CD4-positive, alpha-beta T cell treated with Interleukin-21 for 1 hour (primary cell): ENCODE measurements at places on chromosomes 13 and 19.

- no peak for DNase-seq
Observed at GRCh38 chr13:43251961-43252360, 228.6 kb downstream of the DNAJC15 start.

- no peak for DNase-seq
Observed at GRCh38 chr13:40910324-40911050, 108.6 kb downstream of the ELF1 start.

DNA sequence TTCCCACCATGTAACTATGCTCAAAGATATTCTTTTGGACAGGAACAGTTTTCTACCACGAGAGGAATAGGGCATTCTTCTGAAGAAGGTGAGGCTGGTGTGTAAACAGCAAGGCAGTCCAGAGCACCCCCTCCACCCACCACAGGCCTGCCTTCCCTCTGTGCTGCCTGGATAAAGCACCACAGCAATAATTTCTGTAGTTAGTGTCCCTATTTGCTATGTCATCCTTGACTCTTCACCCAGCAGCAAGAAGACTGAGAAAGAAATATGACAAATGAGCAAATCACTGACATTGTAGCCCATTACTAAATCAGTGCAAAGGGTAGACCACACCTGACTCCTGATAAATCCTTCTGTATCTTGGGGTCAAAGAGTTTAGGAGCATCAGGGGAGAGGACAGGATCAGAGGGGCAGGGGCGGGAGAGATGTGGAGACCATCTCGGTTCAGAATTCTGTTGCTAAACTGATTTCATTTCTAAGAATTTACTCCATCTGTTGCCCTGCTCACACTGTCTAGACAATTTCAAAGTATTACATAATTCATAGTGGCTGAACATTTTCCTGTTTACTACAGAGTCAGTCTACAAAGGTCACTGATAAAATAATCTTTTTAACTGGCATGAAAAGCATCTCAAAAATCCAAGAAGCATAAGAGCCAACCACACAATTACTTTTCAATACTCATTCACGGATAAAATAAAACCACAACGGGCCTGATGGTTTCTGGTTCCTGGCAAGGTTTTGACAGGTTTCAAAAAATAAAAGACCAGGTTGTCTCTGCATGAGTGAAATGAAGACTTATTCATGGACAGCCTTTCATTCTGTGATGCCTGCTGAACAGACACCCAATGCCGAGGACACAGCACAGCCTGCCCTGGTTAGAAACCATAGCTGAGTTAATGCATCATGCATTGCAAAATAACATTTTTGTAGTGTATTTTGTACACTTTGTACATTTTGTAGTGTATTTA, 88.4 kb upstream of the IRS2 start:
- no peak for DNase-seq

DNA sequence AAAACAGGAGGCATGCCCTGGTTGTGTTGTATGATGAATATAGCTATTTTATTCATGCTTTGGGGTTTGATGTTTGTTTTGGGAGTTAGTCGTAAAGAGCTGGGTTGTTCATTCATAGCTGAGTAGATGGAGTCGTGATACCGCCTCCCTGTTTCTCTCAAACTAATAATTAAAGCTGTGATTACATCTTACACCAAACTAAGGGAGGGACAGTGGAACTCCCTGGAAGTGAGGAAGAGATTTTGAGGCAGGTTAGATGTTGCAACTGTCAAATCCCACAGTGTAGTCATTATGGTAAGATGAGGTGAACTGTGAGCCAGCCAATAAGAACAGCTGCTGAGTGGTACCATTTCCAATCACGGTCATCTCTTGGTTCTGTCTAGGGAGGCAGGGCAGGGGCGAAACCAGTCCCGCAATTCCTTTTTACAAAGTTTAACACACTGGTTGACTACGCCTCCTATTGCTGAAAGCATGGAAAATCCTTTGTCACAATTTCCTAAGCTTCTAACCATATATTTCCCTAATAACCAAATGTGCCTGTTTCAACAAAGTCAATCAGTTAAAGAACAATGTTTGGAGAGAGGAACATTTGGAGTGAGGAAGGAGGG, 207.6 kb upstream of the SERP2 start:
- no peak for DNase-seq

DNA sequence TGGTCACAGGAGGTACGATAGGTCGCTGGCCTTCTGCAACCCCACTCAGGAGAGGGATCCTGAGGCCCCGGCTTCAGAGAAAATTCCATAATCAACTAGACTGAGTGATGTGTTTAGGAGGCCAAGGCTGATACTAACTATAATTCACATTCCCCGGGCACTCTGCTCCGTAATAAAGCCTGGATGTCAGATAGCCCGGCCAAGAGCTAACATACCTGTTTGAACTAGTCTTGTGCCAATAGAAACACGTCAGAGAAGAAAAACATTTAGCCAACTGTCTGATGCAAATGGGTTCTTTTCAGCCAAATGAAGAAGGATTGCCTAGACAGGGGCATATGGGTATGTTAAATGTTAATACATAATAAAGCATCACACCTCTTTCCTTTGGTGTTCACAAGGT, 204.2 kb downstream of the TSHZ3 start:
- DNase-seq: no peak

DNA sequence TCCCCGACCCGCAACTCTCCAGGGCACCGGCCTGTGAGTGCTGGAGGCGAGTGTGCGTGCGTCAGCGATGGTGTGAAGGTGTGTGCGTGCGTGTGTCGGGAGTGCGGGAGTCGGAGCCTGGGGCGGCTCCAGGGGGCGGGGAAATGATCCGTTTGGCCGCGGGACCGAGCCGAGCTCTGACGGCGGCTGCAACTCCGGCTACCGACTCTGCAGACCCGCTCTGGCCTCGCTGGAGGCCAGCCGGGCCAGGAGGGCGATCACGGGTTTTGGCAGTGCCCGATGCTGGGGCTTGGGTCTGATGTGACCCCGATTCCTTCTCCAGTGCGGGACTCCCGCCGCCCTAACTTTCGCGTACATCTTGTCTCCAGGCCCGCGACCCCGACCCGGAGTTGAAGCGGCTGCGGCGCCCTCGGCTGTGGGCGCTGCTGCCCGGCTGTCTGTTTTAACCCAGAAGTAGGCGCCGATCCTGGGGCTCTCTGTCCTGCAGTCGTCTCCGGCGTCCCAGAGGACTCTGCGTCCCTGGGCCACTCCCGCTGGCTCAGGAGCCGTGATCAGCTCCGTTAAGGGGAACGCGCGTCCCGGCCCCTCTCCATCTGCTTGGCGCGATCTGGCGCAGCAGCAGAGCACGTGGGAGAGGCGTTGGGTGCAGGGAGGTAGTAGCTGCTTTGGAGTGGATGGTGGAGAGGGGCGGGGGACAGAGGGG, 1.2 kb downstream of the CHST8 start:
- DNase-seq: no peak

GRCh38 chr19:30064348-30064699, 122.3 kb downstream of the URI1 start:
- no peak for DNase-seq

DNA sequence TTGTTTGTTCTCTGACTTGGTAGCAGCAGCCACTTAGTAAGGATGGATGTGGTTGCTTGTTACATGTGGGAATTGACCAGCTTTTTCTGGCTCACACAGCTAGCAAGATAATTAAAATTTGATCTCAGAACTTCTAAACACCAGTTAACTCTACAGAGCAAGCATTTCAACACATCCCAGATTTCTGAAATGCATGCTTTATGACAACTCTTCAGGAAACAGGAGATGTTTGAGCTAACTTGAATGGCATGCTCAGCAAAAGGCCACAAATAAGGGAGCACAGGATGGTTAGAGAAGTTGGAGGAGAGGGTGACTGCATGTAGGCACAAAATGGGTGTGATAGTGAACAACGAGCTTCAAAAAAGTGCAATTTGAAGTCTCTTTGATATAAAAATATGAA, 167.1 kb upstream of the SPRY2 start:
- no peak for DNase-seq

GRCh38 chr19:55096061-55096701, 20.5 kb downstream of the EPS8L1 start:
- DNase-seq: no peak

GRCh38 chr19:45469945-45470761, 2.4 kb downstream of the FOSB start:
- DNase-seq: peak; percentile 80

DNA sequence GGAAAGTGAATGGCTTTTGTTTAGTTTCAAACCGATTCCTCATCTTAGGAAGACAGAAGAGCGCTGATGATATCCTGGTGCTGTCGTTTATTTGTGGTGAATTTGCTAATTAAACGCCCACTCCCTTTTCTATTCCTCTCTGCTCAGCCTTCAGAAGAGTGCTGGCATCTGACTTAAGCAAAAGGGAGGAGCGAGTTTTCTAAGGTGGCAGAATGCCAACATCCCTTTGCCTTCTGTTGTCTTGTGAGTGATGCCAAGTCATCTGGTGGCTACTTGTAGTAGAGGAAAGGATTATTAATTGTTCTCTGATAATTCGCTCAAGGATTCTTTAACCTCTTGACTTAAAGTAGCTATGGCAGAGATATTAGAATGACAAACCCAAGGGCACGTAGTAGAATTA, 68.1 kb downstream of the ERCC5 start:
- no peak for DNase-seq

DNA sequence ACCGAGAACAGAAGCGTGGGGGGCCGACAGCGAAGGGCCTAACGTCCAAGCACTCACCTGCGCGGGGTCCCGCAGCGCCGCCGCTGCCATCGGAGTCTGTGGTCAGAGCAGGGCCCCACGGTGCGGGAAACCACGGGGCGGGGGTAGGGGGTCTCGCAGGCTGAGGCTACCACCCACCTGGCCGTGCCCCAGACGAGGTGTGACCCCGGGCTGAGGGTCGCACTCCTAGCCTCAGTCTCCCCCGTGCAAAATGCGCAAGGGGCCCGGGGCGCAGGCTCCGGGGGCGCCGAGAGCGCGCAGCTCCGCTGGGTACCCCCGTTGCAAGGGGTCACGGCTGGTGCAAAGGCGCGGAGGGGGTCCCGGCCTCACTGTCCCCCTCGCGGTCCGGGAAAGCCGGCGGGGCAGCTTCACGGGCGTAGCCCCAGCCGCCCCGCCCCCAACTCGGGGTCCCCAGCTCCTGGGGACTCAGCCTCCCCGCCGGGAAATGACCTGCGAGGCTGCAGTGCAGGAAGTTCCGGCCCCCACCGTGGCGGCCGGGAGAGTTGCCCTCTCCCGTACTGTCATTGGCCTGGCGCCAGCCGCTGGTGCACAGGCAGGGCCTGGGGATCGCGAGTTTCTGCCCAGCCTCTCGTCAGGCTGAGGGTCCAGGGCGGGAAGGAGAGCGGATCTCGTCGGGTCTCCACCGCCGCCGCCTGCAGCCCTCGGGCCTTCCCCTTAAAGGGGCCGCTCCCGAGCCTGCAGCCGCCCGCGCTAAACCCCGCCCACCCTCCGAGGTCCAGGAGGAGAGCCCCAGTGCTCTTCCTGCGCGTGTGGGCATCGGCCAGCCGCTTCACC, at the start of gene ZNF792:
ZNF792 (minus strand) TSS at position 657 of the 834 bp plus-strand sequence; CDS start at position 90, 567 bp downstream.
- peak; percentile 47 for DNase-seq

DNA sequence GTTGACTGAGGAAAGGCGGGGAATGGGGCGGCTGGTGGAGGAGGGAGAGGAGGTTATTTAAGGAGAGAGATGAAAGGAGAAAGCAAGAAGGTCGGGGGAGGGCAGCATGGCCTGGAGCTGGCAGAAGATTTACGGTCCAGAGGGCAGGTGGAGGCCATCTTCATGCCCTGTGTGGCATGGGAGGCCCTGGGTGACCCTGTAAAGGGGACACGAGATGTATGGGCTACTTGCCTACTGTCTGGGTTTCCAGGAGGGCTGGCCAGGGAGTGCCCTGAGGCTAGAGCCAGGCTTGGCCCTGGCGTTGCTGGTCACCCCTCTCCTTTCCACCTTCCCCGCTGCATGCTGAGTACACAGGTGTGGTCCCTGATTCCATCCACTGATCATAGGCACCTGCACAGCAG, 6.1 kb downstream of the WTIP start:
- DNase-seq: no peak

DNA sequence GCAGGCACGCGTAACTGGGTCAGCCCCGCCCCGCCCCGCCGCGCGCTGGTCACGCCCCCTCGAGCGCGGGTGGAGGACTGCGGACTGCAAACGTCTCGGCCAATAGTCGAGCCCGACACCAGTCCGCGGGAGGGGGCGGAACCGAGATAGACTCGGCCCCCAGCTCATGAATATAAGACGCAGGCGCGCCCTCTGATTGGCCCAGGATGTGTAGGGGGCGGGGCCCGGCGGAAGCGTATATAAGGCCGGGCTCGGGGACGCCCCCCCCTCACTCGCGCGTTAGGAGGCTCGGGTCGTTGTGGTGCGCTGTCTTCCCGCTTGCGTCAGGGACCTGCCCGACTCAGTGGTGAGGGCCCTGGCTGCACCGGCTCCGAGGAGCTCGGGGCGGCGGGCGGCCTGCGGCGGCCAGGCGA, at the start of gene CIRBP:
CIRBP (plus strand) TSS at position 268 of the 413 bp plus-strand sequence. CDS start 1,602 bp downstream, outside the sequence.
- peak; percentile 100 for DNase-seq

- DNase-seq: no peak
Observed at GRCh38 chr19:47821460-47822020, at the start of gene CRX. CRX (plus strand) TSS chr19:47821937; CDS start chr19:47834444, 12,507 bp downstream.

- no peak for DNase-seq
Observed at GRCh38 chr19:50510700-50511068, 307 bp downstream of the JOSD2 start.
